ENCODE measurements at places on chromosomes 1 and 21.

DNA sequence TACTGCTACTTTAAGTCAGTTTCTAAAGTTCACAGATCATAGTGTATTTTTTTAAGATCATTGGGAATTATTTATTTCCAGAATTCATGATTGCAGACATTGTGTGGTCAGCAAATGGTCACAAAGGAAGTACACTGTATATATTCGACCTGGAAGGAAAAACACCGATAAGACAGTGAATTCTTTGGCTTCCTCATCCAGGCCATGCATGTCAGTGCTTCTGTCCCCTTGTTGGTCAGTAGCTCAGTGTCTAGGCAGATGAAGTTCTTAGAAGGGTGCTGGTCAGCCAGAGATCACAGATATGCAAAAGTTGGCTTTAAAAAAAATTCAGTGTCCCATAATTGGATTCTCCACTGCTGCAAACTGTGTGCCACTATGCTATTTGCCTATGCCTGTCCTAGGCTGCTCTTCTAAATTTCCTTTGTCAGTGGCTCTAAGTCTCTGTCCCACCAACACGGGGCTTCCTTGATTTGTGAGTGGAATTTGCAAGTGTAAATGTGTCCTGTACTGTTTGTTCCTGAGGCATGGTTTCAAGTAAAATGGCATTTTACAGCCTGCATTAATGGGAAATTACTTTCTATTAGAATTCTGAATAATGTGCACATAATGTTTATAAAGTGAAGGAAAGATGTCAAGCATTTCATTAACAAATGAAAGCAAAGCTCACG, 12.0 kb upstream of the VAMP4 start:
- DNase-seq, result no peak

DNA sequence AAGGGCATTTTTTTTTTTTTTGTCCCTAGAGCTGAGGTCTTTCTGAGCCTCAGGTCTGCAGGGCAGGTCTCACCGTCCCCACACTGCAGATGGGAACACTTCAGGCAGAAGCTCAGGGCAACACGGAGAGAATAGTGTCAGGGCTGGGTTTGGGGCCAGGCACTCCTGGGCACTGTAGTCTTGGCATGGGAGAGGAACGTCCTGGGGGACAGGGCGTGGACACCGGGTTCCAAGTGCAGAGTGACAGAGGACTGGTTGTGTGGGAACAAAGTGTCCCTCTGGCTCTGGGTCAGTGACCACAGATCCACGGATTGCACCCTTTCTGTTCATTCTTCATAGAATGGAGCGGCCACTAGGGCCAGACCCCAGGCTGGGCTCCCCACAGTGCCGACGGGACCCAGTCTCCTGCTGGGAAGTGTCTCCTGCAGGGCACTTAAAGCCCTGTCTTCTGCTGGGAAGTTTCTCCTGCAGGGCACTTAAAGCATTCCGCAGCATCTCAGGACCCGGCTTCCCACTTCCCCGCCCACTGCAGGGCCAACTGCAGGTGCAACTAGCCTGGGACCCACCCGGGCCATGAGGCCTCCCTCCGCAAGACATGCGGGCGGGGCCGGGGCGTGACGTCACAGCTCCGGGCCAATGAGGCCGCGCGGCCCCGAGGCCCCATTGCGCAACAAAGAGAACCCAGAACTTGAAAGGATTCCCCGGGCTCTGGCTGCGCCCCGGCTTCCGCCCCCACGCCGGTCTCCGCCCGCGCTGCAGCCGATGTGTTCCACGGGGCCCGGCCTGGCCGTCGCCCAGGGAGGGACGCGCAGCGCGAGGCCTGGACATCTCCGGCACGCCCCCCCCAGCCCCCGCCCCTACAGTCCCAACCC, 1.2 kb downstream of the GPR153 start:
- DNase-seq, result peak; percentile 82

DNA sequence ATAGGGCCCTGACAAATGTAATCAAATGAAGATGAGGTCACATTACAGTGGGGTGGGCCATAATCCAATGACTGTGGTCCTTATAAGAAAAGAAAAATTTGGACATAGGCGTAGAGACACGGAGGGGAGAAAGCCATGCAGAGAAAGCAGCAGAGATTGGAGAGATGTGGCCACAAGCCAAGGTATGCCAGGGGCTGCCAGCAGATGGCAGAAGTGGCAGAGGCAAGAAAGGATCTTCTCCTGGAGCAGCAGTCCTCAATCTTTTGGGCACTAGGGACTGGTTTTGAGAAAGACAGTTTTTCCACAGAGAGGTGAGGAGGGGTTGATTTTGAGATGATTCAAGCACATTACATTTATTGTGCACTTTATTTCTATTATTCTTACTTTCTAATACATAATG, 355.1 kb downstream of the NPHP4 start:
- peak; percentile 41 for DNase-seq

GRCh38 chr1:85440612-85441011, 24.3 kb downstream of the DDAH1 start:
- DNase-seq, result no peak

- DNase-seq, result no peak
Observed at GRCh38 chr1:69592341-69592740, 24.6 kb downstream of the LRRC7 start.

DNA sequence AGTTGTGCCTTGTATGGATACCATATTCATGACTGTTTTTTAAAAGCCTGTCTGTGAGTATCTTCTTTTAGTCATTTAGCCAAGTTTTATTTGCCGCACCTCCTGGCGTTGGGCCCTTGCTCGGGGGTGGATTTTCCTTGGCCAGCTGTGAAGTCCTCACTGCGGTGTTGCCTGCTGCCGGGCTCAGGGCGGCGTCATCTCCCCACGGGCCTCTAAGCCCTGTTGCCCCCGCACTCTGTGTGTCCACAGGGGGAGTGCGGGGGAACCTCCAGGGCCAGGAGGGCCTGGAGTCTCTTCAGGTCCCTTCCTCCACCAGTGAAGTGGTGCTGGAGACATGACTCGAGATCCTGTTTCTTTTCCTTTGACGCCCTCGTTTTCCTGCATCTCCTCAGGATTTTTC, 65.8 kb upstream of the DIP2A start:
- DNase-seq, result no peak

- DNase-seq, result no peak
Observed at GRCh38 chr21:33020558-33021100, 5.1 kb upstream of the OLIG2 start.

DNA sequence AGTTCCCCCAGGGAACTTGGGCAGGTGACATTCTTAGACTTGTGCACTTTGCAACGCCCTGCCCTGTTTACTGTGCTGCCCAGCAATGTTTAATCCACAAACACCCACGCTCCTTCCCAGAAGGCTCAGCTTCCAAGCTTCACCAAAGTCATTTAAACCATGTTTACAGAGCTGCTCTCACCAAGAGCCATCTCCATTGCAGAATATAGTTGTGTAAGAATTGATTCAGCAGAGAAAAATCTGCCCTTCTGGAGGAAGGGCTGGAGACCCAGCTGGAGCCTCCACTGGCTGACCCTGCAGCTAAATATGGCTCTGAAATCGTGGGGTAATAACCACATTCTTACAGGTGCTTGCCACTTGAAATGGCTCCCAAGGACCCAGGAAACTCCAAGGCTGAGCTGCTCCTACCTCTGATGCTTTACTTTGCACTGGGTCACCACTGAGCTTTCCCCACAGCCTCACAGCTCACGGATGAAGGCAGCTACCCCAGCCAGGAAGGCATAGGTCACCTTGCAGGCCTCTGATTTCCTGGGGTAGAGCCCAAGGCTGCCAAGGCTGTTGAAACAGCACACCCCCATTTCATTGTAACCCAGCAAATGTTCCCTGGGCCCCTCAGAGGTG, 8.7 kb downstream of the CAPN2 start:
- peak; percentile 11 for DNase-seq

DNA sequence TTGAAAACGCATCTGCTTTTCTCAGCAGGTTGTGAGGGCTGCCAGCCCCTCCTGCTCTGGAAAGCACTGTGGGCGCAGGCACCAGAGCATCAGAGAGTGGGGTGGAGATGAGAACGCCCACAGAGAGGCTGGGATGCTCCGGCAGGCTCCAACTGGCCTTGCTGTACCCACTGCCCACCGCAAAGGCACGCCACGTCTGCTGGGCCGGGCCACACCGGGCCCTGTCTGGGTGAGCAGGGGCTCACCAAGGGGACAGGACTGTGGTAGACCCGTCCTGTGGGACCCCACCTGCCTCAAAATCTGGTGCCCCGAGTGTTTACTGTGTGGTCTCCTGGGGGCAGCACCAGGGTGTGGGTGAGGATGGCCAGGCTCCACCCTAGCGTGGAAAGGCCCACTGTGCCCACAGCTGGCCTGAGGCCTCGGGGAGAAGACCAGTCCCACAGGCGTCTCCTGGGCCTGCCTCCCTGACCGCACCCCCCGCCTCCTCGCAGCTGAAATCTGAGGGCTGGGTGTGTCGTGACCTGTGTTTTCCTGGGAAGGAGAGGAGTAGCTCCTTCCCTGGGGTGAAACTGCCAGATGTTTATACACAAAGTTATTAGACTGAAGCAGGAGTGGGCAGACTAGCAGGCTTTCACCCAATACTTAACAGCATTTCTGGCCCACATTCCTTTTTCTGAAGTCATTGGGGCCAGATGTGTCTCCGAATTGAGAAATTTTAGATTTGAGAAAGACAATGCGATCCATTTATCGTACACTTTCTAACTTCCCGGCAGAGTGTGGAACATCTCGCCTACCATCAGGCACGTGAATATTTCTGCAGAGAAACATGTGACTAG, 53.8 kb downstream of the STUM start:
- no peak for DNase-seq

DNA sequence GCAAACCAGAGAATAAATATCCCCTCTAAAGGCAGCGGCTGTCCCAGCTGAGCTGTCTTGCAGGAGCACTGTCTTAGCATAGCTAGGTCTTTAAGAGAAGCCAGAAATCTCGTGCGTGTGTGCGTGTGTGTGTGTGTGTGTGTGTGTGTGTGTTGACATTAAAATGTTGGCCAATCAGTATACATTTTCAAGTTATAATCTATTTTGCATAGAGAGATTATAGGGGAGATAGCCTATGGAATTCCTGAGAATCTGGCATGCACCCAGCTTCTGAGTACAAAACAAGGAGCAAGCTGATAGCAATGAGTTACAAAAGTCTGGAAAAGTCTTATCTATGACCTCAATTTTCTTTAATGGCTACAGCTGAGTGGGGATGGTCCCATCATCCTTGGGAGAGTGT, 17.7 kb downstream of the METTL13 start:
- no peak for DNase-seq

DNA sequence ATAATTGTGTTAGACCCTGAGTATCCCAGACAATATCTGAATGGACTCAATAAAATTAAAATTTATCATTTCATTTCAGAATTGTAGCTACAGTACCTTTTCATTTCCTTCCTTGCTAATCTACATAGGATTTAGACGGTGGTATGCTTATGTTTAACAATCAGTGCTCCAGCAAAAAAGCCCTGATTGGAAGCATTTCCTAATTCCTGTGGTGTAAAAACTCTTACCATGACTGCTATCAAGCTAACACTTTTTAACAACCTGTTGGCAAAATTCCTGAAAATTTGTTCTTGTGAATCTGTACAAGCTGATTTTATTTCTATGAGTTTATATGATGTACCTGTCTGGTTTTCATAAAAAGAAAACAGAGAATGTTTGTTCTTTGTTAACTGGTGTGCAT, 5.2 kb upstream of the FNBP1L start:
- DNase-seq, result no peak
